Stimulated activated CD4-positive, alpha-beta T cell treated with anti-CD3 and anti-CD28 coated beads, Interleukin-4, amount 100 ng/mL, for 4 hours (primary cell): ENCODE measurements at places on chromosomes 4 and X.

GRCh38 chrX:17397074-17397473 lies 22.1 kb downstream of the NHS start:
- no peak for DNase-seq

DNA sequence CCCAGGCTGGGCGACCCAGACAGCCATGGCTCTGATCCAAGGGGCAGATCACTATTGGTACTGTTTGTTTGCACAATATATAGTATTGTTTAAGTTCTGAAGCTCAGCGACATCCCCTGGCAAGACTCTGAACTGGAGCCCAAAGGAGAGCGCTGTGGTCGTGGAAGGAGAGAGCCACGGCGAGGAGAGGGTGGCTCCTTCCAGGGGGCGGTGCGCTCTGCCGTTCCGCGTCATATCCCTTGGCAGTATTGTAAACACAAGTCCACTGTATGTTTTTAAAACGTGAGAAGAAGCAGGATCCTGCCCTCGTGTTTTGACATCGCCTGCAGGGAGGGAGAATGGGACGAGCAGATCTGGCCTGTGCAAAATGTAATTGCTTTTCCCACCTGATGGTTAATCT lies 185.5 kb downstream of the RAB28 start:
- no peak for DNase-seq

DNA sequence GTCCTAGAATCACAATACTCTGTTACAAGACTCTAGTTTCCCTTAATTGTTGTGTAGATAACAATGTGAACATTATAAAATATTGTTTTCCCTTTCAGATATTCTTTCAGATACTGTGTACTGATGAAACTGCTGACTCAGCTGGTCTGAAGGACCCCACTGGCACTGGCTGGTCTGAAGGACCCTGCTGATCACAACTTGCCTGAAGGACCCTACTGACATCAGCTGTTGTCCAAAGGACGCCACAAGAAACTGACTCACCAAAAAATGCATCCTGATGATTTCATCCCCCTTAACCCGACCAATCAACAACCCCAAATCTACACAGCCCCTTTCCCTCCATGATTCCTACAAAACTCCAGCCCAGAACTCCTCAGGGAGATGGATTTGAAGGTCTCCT lies 258.8 kb upstream of the GNPDA2 start:
- no peak for DNase-seq

- no peak for DNase-seq
Measured at GRCh38 chr4:142480244-142480643, 365.9 kb downstream of the INPP4B start.

DNA sequence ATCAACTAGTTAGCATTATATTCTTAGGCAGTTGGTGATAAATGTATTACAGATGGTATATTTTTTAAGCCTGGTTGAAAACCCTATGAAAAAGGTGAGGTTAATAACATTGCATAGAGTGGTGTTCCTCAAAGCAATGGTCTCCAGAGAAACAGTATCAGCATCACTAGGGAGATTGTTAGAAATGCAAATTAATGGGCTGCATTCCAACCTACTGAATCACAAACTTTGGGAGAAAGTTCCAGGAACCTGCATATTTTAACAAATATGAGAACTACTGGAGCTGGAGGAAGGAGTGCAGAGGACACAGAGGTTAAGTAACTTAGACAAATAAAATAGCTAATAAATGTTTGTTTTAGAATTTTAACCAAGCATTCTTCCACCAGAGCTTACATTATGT lies 166.9 kb upstream of the PCDH10 start:
- no peak for DNase-seq

- DNase-seq = no peak
Measured at GRCh38 chr4:114040319-114041116, 61.1 kb upstream of the ARSJ start.

DNA sequence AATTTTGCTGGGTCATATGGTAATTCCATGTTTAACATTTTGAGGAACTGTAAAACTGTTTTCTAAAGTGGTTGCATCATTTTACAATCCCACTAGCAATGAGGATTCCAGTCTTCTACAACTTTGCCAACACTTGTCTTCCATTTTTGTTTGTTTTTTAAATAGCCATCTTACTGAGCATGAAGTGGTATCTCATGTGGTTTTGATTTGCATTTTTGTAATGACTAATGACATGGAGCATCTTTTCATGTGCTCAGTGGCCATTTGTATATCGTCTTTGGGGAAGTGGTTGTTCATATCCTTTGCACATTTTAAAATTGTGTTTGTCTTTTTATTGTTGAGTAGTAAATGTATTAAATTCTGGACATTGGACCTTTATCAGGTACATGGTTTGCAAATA lies 94.7 kb downstream of the TMEM131L start:
- DNase-seq = no peak

- DNase-seq = no peak
Measured at GRCh38 chr4:17788956-17789355, 7.5 kb upstream of the FAM184B start.

- no peak for DNase-seq
Measured at GRCh38 chrX:118212817-118213183, 96.2 kb upstream of the KLHL13 start.

DNA sequence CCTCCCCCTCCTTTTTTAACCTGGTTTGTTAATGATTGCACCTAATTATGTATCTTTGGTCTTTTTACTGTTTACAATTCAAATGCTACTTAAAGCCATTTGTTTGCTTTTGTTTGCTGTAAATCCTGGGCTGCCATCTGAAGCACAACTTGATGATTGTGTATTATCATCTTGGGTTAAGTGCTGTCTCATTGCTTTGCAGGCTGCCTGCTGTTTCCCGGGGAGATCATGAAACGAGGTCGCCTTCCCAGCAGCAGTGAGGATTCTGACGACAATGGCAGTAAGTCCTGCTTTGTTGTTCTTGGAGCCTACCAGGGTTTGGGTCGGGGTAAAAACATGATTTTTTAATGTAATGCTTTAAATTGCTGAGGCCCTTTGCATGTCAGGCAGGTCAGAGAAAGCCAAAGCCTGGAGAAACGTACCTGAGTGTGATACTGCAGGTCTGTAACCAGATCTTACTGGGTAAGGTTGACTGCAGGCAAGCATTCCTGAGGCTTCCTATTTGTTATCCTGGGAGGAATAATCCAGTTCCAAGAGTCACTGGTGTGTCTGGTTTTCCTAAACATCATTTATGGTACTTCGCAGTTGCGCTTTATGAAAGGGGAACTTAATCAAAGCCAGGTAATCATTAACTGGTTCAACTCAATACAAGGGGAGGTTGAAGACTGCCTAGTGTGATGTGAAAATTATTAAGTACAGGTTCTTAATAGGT lies 22.2 kb downstream of the JADE1 start:
- DNase-seq = no peak

GRCh38 chr4:165784672-165785071 lies 88.4 kb upstream of the TLL1 start:
- DNase-seq = no peak

GRCh38 chr4:173001571-173001970 lies 167.0 kb upstream of the GALNT7 start:
- DNase-seq = no peak

GRCh38 chrX:32293962-32294700 lies 917.2 kb downstream of the DMD start:
- no peak for DNase-seq

DNA sequence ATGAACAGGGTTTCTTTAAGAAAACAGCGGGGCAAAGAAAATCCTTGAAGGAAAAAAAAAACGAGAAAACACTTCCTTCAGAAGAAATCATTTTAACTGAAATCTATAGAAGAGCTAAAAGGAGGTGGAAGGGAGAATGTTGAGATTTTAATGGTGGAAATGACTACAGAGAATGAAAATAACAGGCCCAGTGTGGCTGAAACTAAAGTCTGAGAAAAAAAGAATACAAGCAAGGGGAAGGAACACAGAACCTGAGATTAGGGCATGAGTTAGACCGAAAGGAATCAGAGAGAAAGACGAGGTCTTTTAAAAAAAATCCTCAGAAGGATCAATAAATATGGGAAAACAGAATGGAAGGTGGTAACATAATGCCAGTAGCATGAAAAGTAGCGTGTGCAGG lies 1230.0 kb upstream of the TENM3 start:
- DNase-seq = no peak

DNA sequence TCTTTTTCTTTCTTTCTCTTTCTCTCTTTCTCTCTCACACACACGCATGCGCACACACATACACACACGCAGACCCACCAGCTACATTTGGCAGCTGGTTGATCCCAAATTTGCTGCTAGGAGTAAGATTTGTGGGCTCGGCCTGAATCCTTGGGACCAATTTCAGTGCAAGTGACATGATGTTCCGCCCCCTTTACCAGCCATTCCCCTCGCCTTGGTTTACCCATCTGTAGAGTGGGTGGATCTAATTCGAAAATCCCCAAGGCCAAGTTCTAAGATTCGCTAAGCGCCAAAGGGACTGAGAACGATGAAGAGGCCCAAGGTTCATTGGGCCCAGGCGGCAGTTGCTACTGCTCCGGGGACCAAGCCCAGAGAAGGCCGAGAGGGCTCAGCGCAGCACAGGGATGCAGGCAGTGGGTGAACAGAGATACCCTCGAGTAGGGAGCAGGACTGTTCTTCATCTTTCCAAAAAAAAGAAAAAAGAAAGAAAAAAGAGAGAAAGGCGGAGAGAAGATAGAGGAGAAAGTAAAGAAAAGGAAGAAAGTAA lies 5.8 kb downstream of the NKX3-2 start:
- no peak for DNase-seq

DNA sequence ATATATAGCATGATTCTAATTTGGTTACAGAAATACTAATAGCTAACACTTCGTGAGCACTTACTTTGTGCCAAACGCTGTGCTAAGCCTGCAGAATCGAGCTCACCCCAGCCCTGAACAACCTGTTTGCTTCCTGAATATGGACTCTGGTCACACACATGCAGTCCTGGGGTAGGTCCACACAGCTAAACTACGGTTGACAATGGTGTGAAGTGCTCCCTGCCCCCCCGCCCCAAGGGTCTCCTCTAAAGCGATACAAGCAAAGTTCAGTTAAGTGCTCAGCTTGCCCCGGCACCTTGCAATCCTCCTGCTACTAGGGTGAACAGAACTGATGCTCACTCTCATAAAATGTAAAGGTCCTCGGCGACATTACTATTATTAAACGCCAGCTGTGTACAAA lies 879 bp downstream of the FOXP3 start:
- no peak for DNase-seq

DNA sequence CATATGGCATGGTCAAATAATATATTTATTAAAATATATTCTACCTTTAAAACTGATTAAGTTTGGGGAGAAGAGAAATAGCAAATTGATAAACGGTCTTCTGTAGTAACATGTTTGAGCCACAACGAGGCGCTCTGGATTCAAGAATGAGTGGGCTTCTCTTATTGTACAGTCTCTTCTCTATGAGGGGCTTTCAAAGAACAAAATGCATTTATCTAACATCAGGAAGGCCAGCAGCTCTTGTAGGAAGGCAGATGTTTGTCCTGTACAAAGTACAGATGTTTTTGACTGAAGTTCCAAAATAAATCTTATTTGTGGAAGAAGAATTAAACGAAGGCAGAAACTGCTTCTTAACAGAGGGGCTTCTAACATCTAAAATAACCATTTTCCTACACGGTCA lies 153.6 kb downstream of the RASL11B start:
- DNase-seq = no peak

- no peak for DNase-seq
Measured at GRCh38 chr4:134382478-134383227, 181.1 kb upstream of the PABPC4L start.

- no peak for DNase-seq
Measured at GRCh38 chr4:112141366-112142138, 3.7 kb upstream of the FAM241A start.
